Activated CD4-positive, alpha-beta T cell treated with anti-CD3 and anti-CD28 coated beads for 36 hours (primary cell): ENCODE measurements at places on chromosomes 6 and 20. TPM values are rescaled to one million over a fixed set of nuclear protein-coding genes. Genes with fewer than 3 reads are reported as not detected.
A peak's percentile ranks its signal among the peaks of the same experiment; 100 is the strongest.

DNAH8 gene
- 0.02 TPM for total RNA-seq

- peaks cover 45% of the 10 kb centered on the region for H3K4me1 ChIP-seq
- DNase-seq, result no peak
- no peak overlapping the region for H3K4me3 ChIP-seq
- peak overlapping the region; percentile 52 for H3K27ac ChIP-seq
Measured at GRCh38 chr6:2911171-2911570, 8.1 kb upstream of the SERPINB9 start.

- H3K27ac ChIP-seq, result no peak overlapping the region
- H3K4me3 ChIP-seq, result no peak overlapping the region
Measured at GRCh38 chr20:60695226-60696000, 556.6 kb upstream of the CDH4 start.

- H3K4me3 ChIP-seq, result peak within 1 kb of the TSS; percentile 57
- DNase-seq, result no peak
- peak within 1 kb of the TSS; percentile 79 for H3K27ac ChIP-seq
Measured at GRCh38 chr6:116461331-116461931, at the start of gene CALHM6. Gene CALHM6 (plus strand): TSS chr6:116461375. CDS start chr6:116461930, 555 bp downstream.

DNA sequence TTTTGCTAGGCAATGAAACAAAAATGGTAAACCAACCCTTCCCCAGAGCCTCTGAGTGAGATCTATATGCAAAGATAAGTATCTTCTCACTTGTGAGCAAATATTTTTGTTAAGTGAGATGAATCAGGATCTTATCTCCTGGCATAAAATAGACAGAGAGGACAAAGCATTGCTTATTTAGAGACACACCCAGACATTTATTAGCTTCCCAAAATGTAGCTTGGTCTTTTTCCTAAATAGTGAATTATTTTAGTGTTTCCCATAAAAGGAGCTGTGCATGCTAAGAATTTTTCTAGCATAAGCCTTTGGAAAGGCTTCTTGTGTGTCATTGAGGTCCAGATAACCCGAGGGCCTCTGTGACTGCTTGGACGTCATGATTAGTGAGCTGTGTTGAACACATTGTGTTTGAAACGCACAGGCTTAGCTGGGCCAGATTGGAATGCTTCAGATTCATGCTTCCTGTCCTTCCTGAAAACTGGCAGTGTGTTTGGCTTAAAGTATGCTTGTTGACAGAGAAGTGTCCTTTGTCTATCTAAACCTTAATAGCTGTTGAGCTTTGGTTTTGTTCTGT, 16.5 kb downstream of the MTHFD1L start:
- no peak overlapping the region for H3K4me3 ChIP-seq
- H3K36me3 ChIP-seq, result peaks cover 52% of the 10 kb centered on the region
- H3K27ac ChIP-seq, result no peak overlapping the region
- peaks cover 2% of the 10 kb centered on the region for H3K4me1 ChIP-seq

DNA sequence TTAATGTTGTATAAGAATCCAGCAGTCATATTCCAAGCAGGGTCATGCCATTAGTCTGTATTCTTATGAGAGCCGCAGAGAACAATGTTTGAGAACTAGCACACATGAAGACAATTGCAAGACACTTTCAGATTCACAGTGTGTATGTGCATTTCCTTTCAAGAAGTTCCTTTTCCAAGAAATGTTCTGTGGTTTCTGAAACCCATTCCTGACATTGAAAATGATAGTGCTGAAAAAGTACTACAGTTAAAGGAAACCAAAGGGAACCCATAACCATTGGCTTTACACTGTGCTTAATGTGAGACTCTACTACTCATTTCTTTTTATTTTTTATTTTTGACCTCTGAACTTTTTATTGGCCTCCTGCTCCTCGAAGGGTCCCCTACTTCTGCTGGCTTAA, 4.2 kb upstream of the CALHM6 start:
- peaks cover 10% of the 10 kb centered on the region for H3K4me1 ChIP-seq
- no peak overlapping the region for H3K27ac ChIP-seq
- no peaks in the 10 kb centered on the region for H3K36me3 ChIP-seq
- no peak overlapping the region for H3K4me3 ChIP-seq
- DNase-seq, result no peak

- H3K4me1 ChIP-seq, result peaks cover 20% of the 10 kb centered on the region
- H3K27ac ChIP-seq, result peak overlapping the region; percentile 90
- H3K4me3 ChIP-seq, result no peak overlapping the region
- DNase-seq, result peak; percentile 76
Measured at GRCh38 chr20:50980071-50980681, 21.6 kb downstream of the MOCS3 start.

- peaks cover 17% of the 10 kb centered on the region for H3K4me1 ChIP-seq
- DNase-seq, result no peak
- H3K27me3 ChIP-seq, result peaks cover 7% of the 10 kb centered on the region
- no peaks in the 10 kb centered on the region for H3K36me3 ChIP-seq
- no peak overlapping the region for H3K27ac ChIP-seq
Measured at GRCh38 chr6:105753207-105753606, 332.9 kb upstream of the PRDM1 start.

- DNase-seq, result peak; percentile 45
- no peak overlapping the region for H3K4me3 ChIP-seq
- H3K27ac ChIP-seq, result peak overlapping the region; percentile 6
- peaks cover 9% of the 10 kb centered on the region for H3K36me3 ChIP-seq
Measured at GRCh38 chr6:15621203-15622044, 41.4 kb downstream of the DTNBP1 start.

DNA sequence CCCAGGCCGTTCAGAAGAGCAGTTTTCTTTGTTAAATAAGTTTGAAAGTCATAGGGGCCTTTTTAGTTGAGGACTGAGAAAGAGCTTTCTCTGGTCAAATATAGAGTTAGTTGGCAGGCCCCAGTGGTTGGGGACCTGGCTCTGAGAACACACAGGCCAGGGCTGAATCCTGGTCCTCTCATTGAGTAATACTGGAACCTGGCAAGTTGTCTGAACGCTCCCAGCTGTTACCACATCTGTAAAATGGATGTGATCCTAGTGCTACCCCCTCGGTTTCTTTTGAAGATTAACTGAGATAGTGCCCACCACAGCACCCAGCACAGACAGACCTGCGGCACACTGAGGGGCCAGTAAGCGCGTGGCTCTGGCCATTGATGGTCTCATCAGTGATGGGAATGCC, 215.5 kb downstream of the ZDHHC14 start:
- H3K27me3 ChIP-seq, result no peaks in the 10 kb centered on the region
- no peak overlapping the region for H3K4me3 ChIP-seq
- H3K36me3 ChIP-seq, result no peaks in the 10 kb centered on the region
- no peak for DNase-seq
- no peaks in the 10 kb centered on the region for H3K4me1 ChIP-seq
- H3K27ac ChIP-seq, result no peak overlapping the region

- no peak for DNase-seq
- no peaks in the 10 kb centered on the region for H3K36me3 ChIP-seq
- peaks cover 2% of the 10 kb centered on the region for H3K27me3 ChIP-seq
- peaks cover 10% of the 10 kb centered on the region for H3K4me1 ChIP-seq
Measured at GRCh38 chr20:44581515-44581914, 864 bp upstream of the PKIG start.

DNA sequence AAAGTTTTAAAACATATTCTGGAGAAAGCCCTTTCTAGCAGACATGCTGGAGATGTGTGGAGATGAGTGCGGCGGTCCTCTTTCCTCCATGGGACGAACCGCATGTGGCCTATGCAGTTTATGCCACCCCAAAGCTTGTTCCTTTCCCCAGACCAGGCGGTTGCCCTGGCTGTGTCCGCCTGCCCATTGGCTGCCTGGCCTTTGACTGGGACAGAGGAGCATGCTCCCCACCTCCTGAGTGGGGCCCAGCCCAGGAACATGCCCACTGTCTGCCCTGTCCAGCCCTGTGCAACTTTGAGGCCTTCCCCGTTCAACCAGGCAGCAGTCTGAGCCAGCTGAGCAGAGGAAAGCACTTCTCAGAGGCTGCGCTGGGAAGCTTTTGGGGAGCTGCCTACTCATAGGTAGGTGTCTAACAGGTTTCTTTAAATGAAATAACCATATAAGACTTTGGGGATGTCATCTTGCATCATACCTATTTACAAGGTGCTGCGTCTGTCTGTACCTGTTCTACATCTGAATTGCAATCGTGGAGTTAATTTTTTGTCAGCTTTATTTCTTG, 20.6 kb downstream of the FOXC1 start:
- H3K4me1 ChIP-seq, result peaks cover 7% of the 10 kb centered on the region
- no peak overlapping the region for H3K27ac ChIP-seq
- peaks cover 42% of the 10 kb centered on the region for H3K27me3 ChIP-seq
- no peak for DNase-seq

- H3K4me1 ChIP-seq, result peaks cover 61% of the 10 kb centered on the region
- H3K36me3 ChIP-seq, result peaks cover 59% of the 10 kb centered on the region
- no peak for DNase-seq
Measured at GRCh38 chr20:31666258-31667042, 28.7 kb downstream of the COX4I2 start.
